ENCODE measurements at places on chromosomes 6 and 20.

- peak overlapping the region; percentile 81 for H3K27ac ChIP-seq
- H3K27me3 ChIP-seq = peaks cover 2% of the 10 kb centered on the region
- H3K4me1 ChIP-seq = peaks cover 42% of the 10 kb centered on the region
- peak overlapping the region; percentile 34 for H3K4me3 ChIP-seq
Observed at GRCh38 chr6:16698162-16698533, 63.1 kb downstream of the ATXN1 start.

DNA sequence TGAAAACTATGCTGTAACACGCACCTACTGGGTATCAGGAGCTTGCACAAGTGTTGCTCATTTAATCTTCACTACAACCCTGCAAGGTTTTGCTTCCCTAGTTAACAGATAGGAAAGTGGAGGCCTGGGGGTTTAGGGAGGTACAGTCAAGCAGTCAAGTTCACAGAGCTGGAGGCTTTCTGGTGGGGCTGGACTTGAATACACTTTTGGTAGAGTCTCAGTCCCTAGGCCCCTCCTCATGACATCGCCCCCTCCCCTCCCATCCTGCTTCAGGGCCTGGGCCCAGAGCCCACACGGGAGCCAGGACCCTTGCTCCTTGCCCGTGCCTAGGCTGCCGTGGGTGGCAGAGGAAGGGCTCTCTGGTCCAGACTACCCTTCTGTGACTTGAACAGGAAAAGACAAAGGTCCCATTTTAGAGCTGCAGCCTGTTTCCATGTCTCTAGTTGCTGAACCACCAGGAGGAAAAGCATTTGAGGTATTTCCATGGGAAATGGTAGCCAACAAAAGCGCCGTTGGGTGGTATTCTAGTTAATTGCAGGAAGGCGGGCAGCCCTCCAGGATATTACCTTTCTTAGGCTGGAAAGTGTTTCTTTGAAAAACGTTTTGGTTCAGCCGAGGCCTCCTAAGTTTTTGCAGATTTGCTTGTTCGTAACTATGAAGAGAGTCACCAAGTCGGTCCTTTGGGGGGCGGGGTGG lies 84.9 kb downstream of the CDC5L start:
- DNase-seq = no peak
- no peak overlapping the region for H3K4me3 ChIP-seq
- peaks cover 3% of the 10 kb centered on the region for H3K27me3 ChIP-seq
- no peak overlapping the region for H3K27ac ChIP-seq
- no peaks in the 10 kb centered on the region for H3K36me3 ChIP-seq
- peaks cover 2% of the 10 kb centered on the region for H3K4me1 ChIP-seq

DNA sequence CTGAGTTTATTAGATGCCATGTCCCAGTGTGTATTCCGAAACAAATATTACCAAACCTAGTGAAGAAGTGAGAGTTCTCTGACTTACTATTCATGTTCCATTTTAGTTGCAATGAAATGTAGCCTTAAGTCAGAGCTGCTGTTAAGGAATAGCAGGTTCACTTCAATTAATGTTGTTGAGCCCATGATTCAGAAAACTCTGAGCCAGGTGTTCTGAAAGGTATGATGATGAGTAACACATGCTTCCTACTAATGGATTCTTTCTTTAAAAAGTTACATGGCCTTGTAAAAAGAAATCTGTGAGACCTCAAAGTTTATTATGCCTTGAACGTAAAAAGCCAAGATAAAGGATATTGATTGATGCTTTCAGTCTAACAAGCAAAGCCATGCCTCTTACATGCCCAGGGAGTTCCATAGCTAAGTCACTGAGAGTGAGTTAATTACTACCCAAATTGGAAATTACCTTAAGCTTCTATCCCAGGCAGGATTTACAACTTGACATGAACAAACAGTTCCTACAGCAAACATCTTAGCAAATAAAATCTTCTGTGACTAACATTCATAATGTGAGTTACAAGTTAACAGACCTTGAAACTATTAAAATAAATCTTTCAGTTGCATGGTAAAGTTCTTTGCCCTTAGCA lies 122.9 kb downstream of the AKAP7 start:
- no peak for DNase-seq
- H3K4me1 ChIP-seq = no peaks in the 10 kb centered on the region
- H3K36me3 ChIP-seq = peaks cover 10% of the 10 kb centered on the region
- no peak overlapping the region for H3K27ac ChIP-seq
- peaks cover 2% of the 10 kb centered on the region for H3K27me3 ChIP-seq

GRCh38 chr6:136036601-136037000 lies 185.1 kb downstream of the PDE7B start:
- no peak overlapping the region for H3K27ac ChIP-seq
- H3K27me3 ChIP-seq = no peaks in the 10 kb centered on the region
- no peak overlapping the region for H3K4me3 ChIP-seq

DNA sequence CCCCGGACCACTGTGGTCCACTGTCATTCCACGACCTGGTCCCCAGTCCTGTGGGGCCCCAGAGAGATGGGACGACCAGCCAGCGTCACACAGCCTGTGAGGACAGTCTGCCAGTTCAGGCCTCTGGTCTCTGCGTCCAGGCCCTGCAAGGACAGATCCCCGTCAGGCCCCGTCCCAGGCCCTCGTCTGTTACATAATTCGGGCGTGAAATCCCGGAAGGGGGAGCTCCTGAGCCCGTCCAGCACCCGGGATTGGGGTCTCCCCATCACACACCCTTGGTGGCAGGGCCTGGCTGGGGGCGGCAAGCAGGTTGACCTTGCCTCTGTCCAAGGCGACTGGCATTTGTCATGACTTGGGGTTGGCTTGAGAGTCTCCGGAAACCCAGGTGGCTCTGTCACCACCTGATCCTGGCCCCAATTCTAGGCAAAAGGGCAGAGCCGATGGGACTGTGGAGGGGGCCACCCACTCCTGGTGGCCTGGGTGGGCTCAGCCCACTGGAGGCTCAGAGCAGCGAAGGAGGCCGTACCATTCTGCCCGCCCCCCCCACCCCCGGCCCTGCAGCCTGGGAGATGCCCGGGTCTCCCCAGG lies 73.8 kb upstream of the GATA5 start:
- H3K36me3 ChIP-seq = no peaks in the 10 kb centered on the region
- H3K27me3 ChIP-seq = peaks cover 20% of the 10 kb centered on the region
- H3K4me1 ChIP-seq = peaks cover 6% of the 10 kb centered on the region

Data from memory B cell (primary cell).